ENCODE measurements at places on chromosomes 6 and 20.

DNA sequence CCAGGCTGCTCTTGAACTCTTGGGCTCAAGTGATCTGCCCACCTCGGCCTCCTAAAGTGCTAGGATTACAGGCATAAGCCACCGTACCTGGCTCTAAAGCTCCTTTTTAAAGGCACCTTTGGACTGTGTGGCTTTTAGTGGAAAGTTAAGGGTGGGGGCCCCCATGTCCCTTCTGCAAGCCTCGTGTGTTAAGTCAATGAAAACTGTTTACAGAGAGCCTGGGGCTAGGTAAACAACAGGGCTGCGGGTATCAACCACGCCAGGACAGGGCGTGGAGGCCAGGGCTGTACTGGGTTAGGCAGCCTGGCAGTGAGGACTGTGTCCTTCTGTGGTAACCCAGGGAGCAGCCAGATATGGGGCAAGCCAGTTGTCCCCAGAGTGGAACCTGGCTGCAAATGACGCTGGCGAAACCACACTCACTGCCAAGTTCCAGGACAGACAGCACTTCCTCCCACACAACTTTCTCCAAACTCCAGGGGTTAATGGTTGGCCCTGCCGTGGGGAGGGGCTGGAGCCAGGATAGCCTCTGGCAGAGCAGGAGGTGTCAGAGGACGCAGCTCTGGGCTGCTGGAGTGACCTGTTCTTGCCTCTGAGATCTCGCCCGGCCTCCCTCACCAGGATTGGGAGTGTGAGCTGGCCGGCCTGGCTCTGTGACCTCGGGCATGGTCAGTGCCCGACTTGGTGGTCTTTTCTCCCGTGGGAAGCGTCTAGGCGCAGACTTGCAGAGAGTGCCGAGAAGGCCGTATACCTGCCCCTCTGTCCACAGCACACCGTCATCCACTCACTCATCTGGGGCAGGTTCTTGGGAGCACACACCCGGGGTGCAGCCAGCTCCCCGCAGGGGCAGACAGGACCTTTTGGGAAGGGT is 3.2 kb downstream of the SLC17A9 start:
- DNase-seq, result no peak

DNA sequence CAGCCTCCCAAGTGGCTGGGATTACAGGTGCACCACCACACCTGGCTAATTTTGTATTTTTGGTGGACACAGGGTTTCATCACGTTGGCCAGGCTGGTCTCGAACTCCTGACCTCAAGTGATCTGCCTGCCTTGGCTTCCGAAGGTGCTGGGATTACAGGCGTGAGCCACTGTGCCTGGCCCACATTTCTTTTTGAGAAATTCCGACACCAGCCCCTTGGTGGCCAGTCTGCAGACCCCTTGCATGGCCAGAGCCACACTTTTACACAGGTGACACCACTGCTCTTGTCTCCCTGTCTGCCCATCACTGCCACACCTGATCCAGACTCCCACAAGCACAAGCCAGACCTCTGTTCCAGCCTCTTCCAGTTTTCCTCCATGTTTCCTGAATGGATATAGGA is 33.0 kb downstream of the SRSF3 start:
- DNase-seq, result no peak

DNA sequence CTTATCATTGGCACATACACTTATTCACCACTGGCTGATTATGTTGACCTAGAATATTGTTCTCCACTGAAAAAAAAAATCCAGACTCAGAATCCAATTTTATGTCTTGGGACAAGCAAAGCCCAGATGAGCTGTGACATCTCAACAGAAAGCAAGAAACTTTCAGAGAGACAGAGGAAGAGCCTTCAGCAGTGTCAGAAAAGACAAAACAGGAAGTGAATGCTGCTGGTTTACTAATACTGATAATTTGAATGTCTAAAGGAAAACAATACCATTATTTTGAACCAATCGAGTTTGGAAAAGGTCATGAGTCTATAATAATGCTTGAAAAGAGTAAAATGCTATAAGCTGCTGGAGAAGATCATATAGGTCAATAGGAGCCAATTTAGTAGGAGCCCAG is 179.8 kb upstream of the RIMS1 start:
- DNase-seq, result no peak

GRCh38 chr6:7100072-7100752 is 7.5 kb upstream of the RREB1 start:
- DNase-seq, result no peak

DNA sequence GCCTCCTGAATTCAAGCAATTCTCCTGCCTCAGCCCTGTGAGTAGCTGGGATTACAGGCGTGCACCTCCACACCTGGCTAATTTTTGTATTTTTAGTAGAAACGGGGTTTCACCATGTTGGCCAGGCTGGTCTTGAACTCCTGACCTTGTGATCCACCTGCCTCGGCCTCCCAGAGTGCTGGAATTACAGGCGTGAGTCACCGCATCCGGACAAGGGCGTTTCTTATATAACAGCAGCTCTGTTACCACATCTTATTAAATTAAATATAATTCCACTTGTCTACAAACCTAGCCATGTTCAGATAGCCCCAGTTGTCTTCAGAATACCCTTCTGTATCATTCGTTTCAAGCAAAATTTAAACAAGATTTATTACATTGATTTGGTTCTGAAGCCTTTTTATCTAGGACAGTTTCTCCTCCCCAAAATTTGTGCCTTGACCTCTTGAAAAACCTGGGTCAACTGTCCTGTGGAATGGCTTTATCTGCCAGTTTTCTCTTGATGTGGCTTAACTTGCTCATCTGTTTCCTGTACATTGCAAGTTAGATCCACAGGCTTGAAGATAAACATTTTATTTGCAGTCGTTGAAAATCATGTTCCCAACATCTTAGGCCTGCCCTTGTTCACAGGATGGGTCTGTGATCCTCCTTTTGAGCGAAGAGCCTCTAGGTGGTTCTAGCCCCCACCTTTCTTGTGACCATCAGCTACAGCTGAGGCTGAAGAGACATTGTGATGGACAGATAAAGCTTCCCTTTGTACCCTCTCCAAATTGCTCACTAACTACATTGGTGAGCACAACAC is 132.2 kb downstream of the ARID1B start:
- DNase-seq, result no peak

GRCh38 chr20:40009542-40009941 is 679.5 kb downstream of the MAFB start:
- DNase-seq, result no peak

DNA sequence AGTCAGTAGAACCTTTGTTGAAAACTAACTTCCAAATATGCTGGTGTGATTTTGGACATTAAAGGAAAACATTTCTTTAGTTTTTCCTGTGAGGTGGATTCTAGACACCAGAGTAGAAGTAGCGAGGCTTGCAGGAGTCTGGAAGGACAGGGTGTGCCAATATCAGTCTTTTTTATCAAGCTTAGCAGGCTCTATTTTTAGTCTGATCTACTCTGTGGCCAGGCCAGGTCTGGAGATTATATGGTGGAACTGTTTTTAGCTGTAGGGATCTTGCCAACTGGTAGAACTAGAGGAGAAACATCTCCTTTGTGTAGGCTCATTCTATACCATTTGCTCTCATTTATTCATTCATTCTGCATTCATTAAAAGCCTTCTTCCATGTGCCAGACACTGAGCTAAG is 42.7 kb downstream of the LRP11 start:
- no peak for DNase-seq

DNA sequence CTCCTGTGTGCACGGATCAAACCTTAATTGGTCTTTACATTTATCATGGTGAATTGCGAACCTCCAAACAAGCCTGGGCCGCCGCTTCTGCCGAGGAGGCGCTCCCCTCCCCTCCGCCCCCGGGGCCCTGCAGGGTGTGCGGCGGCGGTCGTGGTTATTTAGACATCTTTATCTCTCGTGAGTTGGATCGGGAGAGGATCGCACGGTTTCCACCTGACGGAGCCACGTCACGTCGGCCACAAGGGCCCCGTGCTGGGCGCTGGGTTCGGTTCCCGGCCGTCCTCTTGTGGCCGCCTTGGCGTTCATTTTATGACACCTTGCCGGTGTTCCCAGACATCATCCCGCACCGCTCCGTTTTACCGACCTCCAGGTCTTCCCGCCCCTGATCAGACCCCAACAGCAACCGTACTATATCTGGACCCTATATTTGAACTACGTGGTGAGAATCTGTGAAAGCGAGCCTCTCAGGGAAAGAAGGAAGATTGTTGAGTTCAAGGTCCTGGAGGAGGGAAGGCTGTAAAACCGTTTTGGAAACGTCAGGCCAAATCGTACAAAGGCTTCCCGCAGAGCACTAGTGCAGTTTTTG is 1.3 kb upstream of the CNR1 start:
- DNase-seq, result no peak

DNA sequence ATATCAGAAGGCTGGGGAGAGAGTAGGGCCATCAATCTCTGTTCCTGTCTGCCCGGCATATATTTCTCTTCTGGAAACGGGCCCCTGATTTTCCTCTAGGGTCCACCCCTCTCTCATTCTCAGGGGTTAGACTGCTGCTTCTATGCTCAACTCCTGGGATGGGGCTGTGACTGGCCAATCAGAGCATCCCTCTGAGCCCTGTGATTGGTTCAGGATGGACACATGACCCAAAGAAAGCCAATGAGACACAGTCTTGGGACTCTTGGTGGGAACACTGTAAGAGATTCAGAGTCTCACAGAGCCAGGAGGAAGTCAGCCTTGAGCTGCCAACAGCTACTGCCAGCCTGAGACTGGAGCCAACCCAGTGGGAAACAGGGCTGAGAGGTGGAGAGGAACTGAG is 31.0 kb upstream of the KCNB1 start:
- DNase-seq, result no peak

DNA sequence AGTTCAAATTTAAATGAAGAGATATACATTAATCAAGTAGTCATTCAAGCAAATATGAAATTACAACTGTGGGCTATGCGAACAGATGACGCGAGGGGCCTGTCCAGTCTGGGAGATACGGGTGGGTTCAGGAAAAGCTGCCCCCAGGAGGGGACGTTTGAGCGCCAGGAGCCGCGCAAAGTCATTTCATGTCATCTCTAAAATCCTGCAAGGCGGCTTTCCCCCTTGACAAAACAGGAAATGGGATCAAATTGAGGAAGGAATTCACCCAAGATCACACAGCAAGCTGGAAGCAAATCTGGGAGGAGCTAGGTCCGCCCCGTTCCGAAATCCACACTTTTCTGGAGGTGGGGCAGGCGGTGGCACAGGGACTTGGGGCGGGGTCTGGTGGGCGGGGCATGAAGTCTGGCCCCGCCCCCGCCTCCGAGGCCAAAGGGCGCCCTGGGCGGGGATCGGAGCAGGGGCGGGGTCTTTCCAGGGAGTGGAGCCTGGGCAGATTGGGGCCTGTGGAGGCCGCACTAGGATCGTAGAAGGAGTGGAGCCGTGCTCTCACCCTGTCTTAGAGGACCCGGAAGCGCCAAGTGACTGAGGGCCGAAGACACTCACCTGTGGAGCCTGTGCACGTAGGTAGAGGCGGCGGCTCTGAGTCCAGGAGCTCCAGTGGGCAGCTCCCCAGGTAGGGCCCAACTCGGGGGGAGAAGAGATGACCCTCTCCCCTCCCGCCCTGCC is at the start of gene LPIN3:
LPIN3 (plus strand) TSS at position 495 of the 729 bp plus-strand sequence. CDS start 4,983 bp downstream, outside the sequence.
- no peak for DNase-seq

DNA sequence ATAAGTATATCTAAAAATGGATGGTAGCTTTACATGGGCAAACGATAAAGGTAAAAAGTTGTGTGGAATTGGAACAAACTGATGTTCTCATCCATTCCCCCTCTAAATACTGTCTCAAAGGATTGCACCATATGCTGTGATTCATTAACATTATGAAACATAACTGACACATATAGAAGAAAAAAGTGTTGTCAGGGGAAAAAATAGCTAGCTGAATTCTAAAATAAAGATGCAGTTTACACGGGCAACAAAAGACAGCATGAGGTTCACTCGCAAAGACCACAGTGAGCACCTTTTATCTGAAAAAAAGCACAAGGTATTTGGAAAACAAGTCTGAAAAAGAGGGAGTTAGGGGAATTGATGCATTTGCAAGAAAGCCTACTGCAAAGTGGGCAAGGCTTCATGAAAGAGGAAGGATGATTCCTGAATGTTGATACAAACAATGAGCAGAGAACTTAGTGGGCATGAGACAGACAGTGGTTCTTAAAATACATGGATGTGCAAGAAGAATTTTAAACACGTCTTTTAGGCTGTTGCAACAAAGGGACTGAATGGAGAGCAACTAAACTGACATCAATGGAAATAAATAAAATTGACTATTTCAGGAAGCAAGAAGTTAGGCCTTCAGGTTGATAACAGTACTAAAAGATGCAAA is 280.9 kb downstream of the KIF16B start:
- no peak for DNase-seq

DNA sequence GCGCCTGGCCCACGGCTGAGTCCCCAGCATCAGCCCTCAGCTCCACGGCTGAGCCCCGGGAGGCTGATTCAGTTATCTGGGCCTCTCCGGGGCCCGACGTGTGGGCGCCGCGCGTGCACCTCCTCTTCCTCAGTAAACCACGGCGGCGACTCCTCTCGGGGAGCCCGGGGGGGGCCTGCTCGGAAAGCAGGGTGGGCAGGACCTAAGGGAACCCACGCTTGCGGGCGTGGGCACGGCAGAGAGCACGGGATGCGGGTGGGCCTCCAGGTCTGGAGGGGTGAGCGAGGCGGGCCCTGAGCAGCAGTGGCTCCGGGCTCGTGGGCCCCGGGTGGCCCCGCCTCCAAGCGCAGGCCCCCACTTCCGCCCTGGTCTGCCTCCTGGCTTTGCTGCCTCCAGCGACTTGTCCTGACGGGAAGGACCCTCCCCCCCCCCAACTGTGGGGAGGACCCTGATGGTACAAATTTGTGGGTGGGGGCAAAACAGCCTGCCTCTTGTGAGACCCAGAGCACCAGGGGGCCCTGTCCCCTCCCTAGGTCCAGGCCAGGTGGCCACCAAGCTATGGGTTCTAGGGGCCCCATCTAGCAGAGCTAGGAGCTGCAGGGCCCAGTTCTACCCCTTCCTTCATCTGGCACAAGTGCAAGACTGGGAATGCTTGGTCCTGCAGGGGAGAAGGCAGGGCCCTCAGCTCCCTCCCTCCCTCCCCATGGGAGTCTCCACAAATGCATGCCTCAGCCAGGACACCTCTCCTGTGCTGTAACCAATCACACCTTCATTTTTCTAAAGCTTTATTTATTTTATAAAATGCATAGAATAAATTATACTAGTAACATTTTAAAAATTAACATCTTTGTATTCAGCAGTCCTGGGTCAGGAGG is 16.9 kb downstream of the UCKL1 start:
- no peak for DNase-seq

DNA sequence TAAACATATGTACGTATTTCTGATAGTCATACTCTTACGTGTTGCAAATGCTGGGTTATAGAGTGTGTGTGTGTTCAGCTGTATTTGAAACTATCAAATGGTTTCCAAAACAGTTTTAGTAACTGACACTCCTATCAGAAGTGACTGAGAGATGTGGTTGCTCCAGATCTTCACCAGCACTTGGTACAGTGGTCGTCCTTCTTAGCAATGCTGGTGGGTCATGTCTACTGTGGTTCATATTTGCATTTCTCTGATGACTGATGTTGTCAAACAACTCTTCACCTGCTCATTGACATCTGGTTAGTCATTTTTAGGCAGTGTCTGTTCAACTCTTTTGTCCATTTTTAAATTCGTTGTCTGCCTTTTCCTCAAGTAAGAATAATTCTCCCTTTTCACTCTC is 259.3 kb downstream of the KIF16B start:
- DNase-seq, result no peak
